ENCODE measurements at places on chromosomes 4 and X.

DNA sequence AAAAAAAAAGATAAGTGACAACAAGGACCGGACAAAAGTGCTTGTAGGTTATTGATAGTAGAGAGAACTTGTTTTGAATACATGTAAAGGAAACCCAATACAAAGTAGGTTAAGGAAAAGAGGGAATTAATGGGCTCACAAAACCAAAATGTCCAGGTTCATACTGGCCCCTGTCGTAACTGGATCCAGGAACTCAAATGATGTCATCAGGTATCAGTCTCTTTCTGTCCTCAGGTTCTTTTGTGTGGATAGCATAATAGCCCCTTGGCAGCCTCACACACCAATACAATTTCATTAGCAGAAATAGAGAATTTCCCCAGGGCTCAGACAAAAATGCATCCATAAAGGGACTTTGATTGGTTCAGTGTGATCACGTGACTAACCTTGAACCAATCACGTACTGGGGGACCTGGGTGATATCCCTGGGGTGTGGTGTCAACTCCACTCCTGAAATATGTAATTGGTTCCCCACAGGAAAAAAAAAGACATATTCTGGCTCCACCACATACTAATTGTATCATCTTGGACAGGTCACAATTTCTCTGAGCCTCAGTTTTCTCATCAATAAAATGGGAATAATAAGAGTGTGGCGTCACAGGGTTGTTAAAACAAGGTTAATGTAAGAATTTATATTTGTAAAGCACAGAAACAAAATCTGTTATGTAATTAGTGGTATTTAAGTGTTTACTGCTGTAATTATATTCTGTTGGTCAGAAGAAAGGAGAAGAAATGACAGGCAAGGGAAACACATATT is 174.8 kb downstream of the PDGFRA start:
- DNase-seq: no peak

GRCh38 chr4:23890369-23891063 is 669 bp upstream of the PPARGC1A start:
- peak; percentile 4 for DNase-seq

DNA sequence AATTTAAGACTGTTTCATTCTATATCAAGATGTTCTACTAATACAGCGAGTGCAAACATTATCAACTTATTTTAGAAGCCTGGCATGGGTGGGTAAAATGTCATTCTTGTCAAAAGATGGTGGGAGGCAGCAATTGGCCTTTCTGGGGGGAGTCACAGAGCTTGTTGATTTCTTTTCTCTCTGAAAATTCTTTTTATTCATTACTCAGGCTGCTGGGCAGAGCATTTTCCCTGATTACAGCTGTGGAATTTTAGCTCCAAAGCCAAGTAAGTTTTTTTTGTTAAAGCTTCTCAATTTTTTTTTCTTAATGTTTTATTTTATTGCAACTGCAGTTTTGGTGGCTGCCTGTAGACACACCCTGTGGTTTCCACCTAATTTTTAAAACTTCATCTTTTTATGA is 50.4 kb downstream of the GPC4 start:
- no peak for DNase-seq

DNA sequence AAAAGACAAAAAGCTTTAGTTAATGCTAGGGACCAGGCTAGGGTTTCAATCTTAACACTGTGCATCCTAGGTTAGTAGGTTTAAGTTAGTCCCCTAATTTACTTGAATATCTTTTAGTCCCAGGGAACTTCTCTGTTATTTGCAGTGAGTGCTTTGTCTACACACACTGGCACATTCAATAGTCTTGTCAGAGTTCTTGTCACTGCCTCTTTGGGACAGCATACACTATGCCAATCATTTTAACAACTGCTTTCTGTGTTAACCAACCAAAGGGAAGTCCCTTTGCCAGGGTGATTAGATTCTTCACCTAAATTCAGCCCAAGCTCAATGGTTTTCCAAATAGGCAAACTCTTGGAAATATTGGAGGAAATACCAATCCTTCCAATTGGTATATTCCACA is 221.8 kb upstream of the IGFBP7 start:
- no peak for DNase-seq

DNA sequence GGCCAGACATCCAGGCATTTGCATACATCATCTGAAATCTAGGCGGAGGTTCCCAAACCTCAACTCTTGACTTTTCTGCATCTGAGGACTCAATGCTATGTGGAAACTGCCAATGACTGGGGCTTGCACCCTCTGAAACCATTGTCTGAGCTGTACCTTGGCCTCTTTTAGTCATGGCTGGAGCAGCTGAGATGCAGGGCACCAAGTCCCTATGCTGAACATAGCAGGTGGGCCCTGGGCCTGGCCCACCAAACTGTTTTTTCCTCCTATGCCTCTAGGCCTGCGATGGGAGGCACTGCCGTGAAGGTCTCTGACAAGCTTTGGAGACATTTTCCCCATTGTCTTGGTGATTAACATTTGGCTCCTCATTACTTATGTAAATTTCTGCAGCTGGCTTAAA is 22.7 kb downstream of the PBDC1 start:
- no peak for DNase-seq

DNA sequence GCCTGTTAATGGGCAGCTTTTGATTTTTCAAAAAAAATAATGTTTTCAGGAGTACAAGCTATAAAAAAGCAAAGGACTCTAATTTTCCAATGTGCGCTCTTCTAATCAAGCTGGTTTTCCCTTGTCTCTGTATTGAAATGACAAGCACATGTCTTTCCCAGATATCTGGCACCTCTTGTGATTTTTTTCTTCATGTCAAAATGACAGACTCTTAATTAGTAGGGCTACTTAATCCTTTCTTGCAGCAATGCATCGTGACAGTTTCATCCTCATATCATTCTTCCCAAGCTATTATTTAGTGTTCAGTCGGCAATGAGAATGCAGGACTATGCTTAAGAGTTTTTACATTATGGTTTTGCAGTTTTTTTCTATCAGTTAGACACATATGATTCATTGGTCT is 139.5 kb downstream of the MAGEC1 start:
- no peak for DNase-seq

- peak; percentile 10 for DNase-seq
Measured at GRCh38 chrX:15956681-15957080, 102.1 kb upstream of the AP1S2 start.

GRCh38 chr4:144645631-144646522 is at the start of gene HHIP:
Gene HHIP, plus strand, starts transcription at chr4:144646156. Its CDS starts 520 bp downstream, at chr4:144646676.
- DNase-seq: peak; percentile 62

GRCh38 chr4:53890461-53890860 is 173.9 kb downstream of the CHIC2 start:
- DNase-seq: no peak

DNA sequence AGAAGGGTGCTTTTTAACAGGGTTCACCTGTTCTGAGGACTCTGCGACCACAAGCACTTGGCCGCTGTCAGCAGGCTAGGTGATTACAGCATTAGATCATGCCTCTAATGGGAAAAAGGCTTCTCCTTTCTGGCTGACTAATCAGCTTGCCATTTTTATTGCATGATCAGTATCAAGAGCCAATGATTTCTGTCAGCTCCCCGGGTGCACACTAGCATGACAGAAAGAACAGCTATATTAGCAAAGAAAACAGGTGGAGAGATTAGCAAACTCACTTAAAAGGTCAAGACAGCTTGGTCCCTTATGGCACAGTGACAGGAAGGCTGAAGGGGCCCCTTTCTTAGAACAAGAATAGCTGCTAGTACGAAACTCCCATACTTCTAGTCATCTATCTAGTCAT is 170.0 kb downstream of the SMIM20 start:
- DNase-seq: no peak

- DNase-seq: no peak
Measured at GRCh38 chr4:185598846-185599552, 63.7 kb upstream of the PDLIM3 start.

DNA sequence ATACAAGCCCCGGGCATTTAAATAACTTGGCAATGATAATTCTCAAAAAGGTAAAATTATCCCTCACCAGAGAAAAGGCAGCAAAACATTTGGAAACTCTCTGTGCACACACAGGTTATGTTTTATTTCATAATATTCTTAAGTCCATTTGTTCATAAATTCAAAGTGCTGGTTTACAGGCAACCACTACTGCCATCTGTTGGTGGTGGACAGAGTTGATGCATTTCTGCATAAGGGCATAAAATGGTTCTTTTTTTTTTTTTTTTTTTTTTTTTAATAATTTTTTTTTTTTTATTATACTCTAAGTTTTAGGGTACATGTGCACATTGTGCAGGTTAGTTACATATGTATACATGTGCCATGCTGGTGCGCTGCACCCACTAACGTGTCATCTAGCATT is 31.5 kb upstream of the IL21 start:
- no peak for DNase-seq

DNA sequence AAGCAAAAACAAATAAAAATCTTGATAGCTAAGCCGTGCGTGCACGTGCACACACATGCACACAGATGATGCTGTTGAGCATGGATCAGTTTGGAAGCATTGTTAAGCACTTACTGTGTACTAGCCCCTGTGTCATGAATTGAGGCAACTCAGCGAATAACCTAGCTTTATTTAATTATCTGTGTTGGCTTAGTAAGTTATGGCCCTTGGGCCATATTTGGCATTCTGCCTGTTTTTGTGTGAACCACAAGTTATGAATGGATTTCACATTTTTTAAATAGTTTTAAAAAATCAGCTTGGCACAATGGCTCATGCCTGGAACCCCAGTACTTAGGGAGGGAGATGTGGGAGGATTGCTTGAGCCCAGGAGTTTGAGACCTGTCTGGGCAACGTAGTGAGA is 113.6 kb upstream of the CBLL2 start:
- DNase-seq: no peak

DNA sequence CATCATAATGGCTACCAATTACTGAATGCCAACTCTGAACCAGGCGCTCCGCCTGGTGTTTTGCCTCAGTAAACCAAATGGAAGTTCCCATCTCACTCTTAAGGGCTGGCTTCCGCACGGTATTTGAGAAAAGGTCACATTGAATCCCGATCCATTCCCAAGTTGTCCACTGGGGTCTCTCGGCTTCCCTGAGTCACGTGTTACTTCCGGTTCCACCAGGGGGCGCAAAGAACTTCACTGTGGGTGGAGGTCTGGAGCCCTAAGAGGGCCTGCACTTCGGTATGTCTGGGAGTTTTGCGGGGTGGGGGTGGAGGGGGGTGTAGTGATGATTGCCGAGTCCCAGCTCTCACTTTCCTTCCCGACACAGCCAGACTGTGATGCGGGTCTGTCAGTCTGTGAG is 13.4 kb upstream of the NHS start:
- peak; percentile 41 for DNase-seq

GRCh38 chr4:111136438-111136837 is 513.6 kb upstream of the PITX2 start:
- DNase-seq: peak; percentile 8

DNA sequence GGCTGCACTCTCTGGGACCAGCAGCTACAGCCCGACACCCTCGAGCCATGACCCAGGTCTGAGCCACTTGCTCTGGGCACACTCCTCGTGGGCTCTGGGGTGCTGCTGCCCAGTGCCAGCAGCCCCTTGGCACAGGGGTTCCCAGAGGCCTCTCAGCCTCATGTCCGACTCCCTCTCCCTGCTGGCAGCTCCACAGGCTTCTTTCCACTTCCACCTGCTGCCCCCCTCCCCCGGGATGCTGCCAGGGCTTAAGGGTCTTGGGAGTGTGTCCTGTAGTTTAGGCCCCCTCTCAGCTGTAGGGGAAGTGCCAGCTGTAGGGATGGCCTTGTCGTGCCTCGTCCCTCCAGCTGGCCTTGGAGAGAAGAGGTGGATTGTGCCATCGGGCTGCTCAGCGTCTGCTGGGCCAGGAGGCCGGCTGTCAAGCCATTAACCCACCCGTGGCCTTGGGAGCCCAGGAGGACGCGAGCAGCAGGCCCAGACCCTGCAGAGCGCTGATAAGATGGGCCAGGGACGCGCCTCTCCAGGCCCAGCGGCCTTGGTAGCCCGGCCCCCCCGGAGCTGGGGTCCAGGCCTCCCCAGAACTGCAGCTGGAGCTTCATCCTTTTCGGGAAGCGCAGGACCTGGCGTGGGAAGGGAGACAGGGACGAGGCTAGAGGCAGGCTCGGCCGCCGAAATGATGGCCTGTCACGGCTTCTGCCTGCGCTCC is 1.0 kb upstream of the USP27X start:
- DNase-seq: no peak

DNA sequence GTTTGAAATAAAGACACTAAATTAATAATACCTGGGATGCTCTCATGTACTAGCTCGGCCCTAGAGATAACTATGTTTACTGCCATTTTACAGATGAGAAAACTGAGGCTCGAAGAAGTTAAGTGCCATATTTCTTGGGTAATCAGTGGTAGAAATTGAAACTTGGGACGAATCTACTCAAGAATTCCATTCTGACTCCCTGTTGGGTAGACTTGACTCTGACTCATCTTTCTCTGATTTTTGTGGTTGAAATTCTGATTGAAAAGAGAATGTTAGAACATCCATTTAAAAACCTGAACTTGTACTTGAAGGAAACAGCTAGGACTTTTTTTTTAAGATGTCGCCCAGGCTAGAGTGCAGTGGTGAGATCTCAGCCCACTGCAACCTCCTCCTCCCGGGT is 50.1 kb upstream of the NSUN7 start:
- no peak for DNase-seq

- no peak for DNase-seq
Measured at GRCh38 chrX:41684138-41684537, 4.6 kb upstream of the GPR34 start.

- peak; percentile 72 for DNase-seq
Measured at GRCh38 chr4:55553441-55554201, 6.9 kb upstream of the CLOCK start.

DNA sequence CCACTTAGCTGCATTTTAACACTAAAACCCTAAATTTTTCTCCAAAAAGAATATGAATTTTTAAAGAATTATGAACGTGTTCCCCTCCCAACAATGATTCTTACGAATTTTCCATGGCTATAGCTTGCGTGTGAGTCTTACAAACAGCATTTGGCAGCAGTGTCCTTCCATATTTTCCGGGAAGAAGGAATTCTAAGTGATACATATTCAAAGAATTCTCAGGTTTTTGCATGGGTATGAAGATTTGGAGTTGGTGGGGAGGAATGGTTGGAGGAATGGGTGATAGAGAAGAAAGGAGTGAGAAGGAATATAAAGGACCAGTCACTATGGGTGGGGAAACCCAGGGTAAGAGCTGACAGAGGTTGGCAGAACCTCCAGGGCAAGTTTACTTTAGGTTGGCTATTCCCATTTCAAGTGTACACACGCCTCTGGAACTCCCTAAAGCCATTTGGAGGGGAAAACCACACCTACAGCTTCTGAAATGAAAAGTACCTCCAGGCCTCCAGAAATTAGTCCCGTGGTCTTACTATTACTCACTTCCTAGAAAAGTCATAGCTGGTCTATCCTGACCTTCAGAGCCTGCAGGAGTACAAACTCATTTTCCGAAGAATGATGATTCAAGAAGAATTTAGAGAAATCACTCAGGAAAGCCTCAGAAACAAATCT is 420.8 kb upstream of the DIPK2B start:
- DNase-seq: no peak

GRCh38 chrX:40105835-40106675 is 8.3 kb upstream of the BCOR start:
- DNase-seq: peak; percentile 61

- no peak for DNase-seq
Measured at GRCh38 chr4:15402974-15403373, 24.9 kb upstream of the C1QTNF7 start.

DNA sequence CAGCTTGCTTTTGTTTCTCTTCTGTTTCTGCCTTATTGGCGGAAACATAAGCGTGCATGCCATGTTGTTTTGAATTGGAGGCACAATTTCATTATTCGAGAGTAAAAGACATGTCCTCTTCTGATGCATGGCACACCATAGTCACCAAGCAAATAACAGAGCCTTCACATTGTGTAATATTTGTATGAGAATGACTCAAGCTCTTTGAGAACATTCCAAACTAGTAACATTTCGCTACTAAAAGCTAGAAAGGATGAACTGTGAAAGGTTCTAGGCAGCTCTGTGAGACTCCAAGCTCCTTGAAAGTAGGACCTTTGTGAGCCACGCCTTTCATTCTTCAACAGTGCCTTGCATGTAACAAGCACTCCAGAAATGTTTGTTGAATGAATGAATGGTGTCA is 9.2 kb upstream of the ANXA3 start:
- no peak for DNase-seq
